Kidney tubule cell (primary cell): ENCODE measurements at places on chromosomes 7 and 10.
A peak's percentile ranks its signal among the peaks of the same experiment; 100 is the strongest.

- no peak for DNase-seq
Observed at GRCh38 chr10:11593612-11594011, 17.8 kb downstream of the USP6NL start.

- no peak for DNase-seq
Observed at GRCh38 chr10:73974309-73974946, 23.5 kb upstream of the VCL start.

DNA sequence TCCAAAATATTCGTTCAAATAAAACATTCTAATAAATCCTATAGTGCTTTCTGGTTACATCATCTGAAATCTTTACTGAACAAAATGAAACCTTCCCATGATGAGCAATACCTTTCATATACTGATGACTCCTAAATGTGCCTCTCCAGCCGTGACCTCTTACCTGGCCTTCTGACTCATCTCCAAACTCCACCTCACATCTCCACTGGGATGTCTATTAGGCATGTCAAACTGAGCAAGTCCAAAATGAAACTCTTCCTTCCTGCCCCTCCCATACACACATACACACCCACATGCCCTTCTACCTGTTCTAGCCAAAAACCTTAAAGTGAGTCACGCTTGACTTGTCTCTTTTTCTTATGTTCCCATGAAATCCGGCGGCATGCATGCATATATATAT lies 22.9 kb downstream of the GSAP start:
- DNase-seq, result peak; percentile 92

DNA sequence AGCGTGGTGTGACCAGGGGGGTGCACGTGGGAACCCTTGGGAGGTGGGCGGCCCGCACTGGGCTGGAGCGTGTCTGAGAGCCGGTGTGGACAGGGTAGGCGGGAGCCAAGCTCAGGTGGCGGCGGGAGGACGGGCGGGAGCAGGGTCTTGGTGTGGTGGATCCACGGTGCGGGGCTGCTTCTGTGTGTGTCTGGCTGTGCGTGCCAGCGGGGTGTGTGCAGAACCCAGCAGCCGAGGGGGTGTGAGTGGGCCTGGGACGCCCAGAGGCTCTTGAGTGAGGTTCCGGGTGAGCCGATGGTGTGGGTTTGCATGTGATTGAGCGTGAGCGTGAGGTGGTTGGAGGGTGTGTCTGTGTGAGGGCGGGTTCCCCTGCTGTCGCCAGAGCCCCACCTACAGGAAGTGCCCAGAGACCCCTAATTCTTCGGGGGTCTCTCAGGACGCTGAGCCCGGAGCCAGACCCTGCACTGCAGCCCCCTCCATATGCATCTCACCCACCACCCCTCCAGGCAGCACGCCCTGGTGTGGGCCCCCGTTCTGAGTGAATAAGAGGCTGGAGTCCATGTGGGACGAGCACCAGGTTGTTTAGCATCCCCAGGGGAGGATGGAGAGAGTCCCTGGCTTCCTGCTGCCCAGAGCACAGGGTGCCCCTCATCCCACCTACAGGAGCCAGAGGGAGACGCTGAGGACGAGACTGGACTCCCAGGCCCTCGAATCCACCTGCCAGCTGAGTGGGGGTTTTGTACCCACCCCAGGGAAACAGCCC lies 78.2 kb downstream of the ELFN1 start:
- no peak for DNase-seq

GRCh38 chr7:148598351-148598750 lies 7.8 kb downstream of the C7orf33 start:
- DNase-seq, result no peak

- no peak for DNase-seq
Observed at GRCh38 chr10:104318810-104319741, 19.2 kb downstream of the ITPRIP start.

- no peak for DNase-seq
Observed at GRCh38 chr10:17445400-17445998, 8.9 kb downstream of the ST8SIA6 start.

- DNase-seq, result peak; percentile 100
Observed at GRCh38 chr7:3194501-3195141, 106.4 kb upstream of the SDK1 start.

- DNase-seq, result peak; percentile 8
Observed at GRCh38 chr7:155506854-155507337, 39.5 kb downstream of the CNPY1 start.

DNA sequence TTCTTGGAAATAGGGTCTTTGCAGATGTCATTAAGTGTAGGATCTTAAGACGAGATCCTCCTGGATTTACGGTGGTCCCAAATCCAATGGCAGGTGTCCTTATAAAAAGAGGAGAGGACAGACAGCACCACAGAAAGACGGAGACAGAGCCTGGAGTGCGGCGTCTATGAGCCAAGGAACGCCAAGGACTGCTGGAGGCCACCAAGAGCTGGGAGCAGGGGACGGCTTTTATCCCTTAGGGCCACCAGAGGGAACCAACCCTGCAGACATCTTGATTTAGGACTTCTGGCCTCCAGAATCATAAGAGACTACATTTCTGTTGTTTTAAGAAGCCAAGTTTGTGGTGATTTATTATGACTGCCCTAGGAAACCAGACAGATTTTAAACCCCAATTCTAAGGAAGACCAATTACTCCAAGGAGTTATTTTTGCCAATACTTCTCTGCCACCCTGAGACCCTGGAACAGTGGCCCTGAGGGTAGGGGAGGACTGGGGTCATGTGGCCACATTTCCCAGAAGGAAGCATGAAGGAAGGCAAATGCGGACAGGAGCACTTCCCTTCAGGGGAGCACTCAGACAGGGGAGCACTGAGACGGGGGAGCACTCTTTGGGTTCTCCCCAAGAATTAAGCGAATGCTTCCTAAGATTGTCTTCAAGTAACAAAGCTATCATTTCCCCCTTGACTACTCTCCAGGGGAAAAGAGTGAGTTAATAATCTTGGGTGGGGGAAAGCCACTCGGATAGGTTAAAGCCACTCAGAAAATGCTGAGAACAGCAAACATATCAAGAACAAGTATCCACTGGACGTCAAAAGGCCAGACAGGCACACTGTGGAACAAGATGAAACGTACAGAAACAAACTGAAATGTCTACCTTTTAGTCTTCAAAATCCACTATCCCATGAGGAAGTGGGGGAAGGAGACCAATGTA lies 67.5 kb downstream of the CHST15 start:
- DNase-seq, result no peak

DNA sequence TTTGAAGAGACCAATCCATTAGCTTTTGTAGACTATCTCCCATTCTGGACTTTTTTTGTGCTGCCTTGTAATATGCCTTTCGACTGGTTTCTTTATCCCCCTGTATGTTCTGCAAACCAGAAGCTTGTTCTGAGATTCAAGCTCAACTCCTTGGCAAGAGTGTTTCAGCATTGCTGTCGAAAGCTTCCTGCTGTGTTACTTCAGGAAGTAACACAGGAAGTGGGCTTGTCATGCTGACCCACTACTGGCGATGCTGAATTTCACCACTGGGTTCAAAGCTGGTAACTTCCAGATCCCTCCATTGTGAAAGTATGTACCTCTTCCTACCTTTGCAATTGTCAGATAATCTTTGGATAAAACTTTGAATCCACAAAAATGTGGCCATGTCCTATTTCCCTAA lies 57.9 kb upstream of the INSYN2A start:
- DNase-seq, result no peak

DNA sequence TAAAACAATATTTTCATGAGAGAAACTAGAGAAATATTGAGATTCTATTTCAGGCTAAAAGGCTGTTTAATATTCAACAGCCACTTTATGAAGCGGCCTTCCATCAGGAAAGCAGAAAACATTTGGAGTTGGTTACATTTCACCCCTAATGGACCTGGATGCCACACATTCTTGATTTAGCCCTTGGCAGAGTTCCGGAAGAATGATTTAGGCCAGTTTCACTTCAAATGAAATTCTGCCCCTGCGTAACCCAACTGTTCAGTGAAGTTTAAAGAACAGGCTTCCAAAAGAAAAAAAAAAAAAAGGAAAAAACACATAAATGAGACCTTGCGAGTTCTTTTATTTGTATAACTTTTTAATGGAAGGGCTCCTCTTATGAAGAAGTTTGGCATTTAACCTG lies 239.2 kb upstream of the AKR1E2 start:
- DNase-seq, result peak; percentile 67

DNA sequence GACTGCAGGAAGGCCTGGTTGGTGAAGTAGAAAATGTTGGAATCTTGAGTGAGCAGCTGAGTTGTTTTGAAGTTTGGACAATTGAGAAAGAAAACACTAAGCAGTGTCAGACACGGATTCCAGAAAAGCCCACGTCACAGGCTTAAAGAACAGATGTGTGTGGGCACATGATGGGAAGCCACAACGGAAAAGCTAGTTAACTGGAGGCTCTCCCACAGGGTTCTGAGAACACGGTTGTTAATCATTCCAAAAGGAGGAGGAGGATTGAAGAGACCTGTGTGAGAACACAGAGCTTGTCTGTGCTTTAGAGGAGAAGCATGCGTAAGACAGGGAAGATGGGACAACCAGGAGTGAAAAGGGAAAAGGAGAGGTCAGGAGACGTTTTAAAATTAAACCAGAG lies 42.6 kb downstream of the SHH start:
- no peak for DNase-seq

DNA sequence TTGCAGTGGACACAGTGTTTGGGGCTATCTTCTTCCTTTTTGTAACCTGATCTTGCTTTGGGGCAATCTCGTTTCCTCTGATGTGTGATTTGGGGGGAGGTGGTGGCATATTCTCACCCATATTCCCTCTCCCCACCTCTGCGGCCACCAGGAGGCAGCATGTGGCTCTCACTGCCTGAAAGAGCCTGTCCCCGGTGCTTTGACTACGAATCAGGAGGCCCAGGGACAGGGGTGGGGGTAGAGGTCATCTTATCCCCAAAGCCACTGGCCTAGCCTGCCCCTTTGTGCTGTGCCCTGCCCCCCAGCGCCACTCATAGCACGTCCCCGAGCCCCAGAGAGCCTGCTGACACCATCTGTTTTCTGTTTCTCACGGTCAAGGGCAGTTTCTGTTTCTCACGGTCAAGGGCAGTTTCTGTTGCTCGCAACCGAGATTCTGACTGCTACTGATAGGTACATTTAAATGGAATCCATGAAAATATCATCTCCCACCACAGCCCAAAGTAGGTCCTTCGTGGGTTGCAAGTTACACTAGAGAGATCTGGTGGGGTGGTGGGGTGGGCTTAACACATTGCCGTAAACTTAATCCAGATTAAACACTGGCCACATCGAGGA lies 28.2 kb downstream of the PHYH start:
- peak; percentile 34 for DNase-seq
